Activated T-helper 2 cell treated with anti-CD3 and anti-CD28 coated beads, Interferon-gamma antibody, Interleukin-2, Interleukin-4, amounts not matched to agents 10 μg/mL and 5 μg/mL and 100 μg/mL, durations not matched to agents 14 hours and 24 hours and 36 hours (primary cell): ENCODE measurements at places on chromosomes 6 and 20.
A peak's percentile ranks its signal among the peaks of the same experiment; 100 is the strongest.

DNA sequence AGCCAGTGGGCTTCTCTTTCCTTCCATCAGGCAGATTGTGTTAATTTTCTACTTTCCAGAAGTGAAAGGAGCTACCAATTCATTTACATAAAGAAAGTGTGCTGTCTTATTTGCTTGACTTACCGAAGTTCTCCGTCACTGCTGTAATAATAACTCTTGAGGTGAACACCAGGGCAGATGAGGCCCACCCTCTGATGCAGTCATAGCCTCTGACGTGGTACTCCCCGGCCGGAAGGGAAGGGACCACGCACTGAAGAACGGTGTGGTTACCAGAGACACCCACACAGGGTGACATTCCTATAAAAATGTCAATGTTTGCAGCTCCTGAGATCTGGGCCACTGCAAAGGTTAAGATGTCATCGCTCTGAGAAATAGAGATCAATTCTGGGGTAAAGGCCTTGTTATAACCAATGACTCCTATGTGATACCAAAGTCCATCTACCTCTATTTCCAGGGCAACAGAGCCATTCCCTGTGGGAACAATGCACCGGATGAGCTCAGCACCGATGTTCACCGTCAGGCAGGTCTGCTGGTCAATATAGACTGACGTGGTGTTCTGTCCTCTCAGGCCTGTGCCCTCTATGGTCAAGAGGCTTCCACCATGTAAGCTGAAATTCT lies 62.9 kb downstream of the PKHD1 start:
- H3K36me3 ChIP-seq = no peaks in the 10 kb centered on the region
- no peak overlapping the region for H3K4me3 ChIP-seq
- H3K4me1 ChIP-seq = no peaks in the 10 kb centered on the region
- H3K27me3 ChIP-seq = peaks cover 2% of the 10 kb centered on the region
- H3K27ac ChIP-seq = no peak overlapping the region

- no peak overlapping the region for H3K27ac ChIP-seq
- H3K4me1 ChIP-seq = peaks cover 7% of the 10 kb centered on the region
- H3K36me3 ChIP-seq = no peaks in the 10 kb centered on the region
- DNase-seq = no peak
- no peak overlapping the region for H3K4me3 ChIP-seq
Observed at GRCh38 chr6:100276311-100277057, 188.2 kb downstream of the SIM1 start.

- no peak for DNase-seq
- H3K27ac ChIP-seq = no peak overlapping the region
- H3K27me3 ChIP-seq = peaks cover 9% of the 10 kb centered on the region
Observed at GRCh38 chr6:15685619-15686018, 22.8 kb upstream of the DTNBP1 start.

DNA sequence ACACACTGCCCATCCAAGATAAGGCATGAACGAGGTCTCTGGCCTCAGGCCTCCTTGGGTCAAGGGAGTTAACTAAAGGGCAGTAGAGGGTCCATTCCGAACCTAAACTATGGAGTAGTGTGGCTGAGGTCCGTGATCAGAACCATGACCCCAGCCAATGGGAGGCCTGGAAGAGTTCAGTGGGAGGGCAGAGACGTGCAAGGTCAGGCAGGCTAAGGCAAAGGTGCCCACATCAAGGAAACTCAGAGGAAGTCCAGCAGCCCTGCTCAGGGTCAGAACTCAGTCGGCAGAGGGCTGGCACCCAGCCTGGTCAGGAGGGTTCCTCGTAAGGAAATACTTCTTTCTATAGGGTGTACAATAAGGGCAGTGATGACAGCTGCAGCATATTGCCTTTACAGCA lies 152.2 kb downstream of the SOD2 start:
- DNase-seq = no peak
- H3K27me3 ChIP-seq = peaks cover 4% of the 10 kb centered on the region
- H3K4me1 ChIP-seq = no peaks in the 10 kb centered on the region
- H3K27ac ChIP-seq = no peak overlapping the region

DNA sequence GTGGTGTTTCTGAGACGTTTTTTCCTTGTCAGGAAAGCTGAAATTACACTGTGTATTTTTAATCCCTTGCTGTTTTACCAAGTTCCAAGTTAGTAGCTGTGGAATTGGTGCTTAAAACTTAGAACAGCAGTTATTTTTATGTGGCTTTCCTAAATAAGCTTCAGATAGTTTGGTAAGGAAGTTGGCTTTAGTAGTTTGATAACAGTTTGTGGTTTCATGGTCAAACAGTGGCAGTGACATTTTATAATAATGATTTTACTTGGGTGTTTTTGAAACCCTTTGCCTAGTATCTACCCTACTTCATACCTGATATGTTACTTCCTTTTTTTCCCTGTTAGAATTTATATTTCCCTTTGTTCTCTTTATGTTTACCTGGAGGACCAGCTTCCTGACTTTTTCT lies 164.9 kb downstream of the JARID2 start:
- DNase-seq = no peak
- peak overlapping the region; percentile 79 for H3K27ac ChIP-seq
- H3K4me1 ChIP-seq = peaks cover 76% of the 10 kb centered on the region
- H3K4me3 ChIP-seq = peak overlapping the region; percentile 69
- no peaks in the 10 kb centered on the region for H3K27me3 ChIP-seq

DNA sequence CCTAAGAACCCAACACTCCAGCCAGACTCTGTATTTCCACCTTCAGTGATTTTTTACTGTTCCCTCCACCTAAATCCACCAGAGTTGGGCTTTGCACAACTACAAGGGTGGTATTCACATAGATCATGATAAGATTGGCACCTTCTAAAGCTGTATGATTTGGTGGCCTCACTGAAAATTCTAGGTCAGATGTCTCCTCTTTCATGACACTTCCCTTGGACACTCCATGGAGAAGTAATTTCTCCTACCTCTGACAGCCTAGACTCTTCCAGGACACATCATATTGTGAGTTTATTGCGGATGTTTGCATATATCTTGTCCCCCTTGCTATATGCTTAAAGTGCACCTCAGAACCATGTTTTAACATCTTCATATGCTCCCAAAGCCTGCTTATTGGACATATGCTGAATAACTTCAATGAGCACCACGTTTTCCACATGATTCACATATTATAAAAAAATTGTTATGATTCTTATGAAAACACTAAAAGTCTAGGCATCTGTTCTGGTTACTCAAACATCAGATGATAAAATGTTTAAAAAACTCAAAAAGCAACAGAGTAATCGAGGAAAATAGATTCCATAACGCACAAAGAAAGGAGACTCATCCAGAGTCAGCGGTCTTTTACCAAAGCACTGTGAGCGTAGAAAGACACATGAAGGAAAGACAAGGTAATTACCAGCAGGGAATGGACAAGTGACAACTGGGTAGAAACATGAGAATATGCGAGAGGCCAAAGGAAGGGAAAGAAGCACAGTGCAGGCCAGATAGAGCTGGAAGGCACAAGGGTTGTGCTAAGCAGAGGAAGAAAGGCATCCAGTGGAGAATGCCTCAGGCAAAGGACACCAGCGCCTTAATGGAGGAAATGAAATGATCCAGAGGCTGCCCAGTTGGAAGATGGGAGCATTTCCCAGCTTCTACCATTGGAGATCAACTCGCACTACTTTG lies 46.5 kb downstream of the KIF16B start:
- no peaks in the 10 kb centered on the region for H3K4me1 ChIP-seq
- peaks cover 16% of the 10 kb centered on the region for H3K36me3 ChIP-seq
- H3K4me3 ChIP-seq = no peak overlapping the region

DNA sequence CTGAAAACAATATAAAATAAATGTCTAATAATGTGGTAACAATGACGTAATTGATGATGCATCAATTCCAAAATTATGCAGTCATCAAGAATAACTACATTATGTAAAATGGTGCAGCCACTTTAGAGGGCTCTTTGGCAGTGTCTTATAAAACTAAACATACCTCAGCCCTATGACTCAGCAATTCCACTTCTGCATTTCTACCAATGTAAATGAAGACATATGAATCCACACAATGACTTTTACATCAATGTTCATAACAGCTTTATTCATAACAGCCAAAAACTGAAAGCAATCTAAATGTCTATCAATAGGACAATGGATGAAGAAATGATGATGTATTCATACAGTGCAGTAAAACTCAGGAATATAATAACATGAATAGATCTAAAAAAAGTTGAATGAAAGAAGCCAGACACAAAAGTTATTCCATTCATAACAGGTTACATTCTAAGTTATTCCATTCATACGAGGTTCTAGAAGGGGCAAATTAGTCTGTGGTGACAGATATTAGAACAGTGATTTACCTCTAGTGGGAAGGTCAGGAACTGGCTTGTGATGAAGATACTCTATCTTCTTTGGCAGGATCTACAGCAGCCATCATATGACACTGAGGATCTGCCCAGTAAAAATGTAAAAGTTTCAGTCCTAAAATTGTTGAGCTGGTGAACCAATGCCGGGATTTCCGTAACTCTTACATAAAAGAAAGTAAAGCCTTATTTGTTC lies 396.1 kb downstream of the PLCB1 start:
- H3K4me1 ChIP-seq = no peaks in the 10 kb centered on the region
- H3K36me3 ChIP-seq = no peaks in the 10 kb centered on the region
- no peak overlapping the region for H3K4me3 ChIP-seq
- no peak for DNase-seq
- no peaks in the 10 kb centered on the region for H3K27me3 ChIP-seq
- no peak overlapping the region for H3K27ac ChIP-seq

DNA sequence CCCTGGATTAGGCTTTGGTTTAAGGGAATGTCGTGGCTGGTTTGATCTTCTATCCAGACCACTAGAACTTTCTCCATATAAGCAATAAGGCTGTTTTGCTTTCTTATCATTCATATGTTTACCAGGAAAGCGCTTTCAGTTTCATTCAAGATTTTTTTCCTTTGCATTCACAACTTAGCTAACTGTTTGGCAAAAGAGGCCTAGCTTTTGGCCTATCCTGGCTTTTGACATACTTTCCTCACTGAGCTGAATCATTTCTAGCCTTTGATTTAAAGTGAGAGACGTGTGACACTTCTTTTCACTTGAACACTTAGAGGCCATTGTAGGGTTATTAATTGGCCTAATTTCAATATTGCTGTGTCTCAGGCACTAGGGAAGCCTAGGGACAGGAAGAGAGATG lies 1.7 kb upstream of the FAM50B start:
- H3K27ac ChIP-seq = peak overlapping the region; percentile 67
- H3K4me1 ChIP-seq = peaks cover 22% of the 10 kb centered on the region
- no peak for DNase-seq
- peaks cover 6% of the 10 kb centered on the region for H3K27me3 ChIP-seq

GRCh38 chr6:34460796-34461507 lies 4.9 kb upstream of the PACSIN1 start:
- H3K36me3 ChIP-seq = no peaks in the 10 kb centered on the region
- DNase-seq = no peak
- no peak overlapping the region for H3K4me3 ChIP-seq
- peaks cover 12% of the 10 kb centered on the region for H3K27me3 ChIP-seq
- H3K4me1 ChIP-seq = peaks cover 6% of the 10 kb centered on the region

DNA sequence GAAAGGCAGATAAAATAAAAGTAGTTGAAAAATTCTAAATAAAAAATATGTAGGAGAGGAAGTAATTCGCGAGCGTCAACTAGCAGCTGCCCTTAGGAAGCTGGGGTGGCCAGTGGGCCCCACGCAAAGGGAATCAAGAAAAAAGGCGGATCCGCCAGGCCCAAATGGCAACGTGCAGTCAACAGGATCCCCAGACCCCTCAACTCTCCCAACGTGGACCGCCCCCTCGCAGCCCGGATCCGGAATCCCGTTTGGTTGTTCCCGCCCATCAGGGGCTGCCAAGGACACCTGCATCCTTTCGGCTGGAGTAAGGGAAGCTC lies 296 bp downstream of the DZANK1 start:
- H3K4me3 ChIP-seq = peak overlapping the region; percentile 97
- peaks cover 19% of the 10 kb centered on the region for H3K4me1 ChIP-seq
- H3K27ac ChIP-seq = peak overlapping the region; percentile 88
- no peak for DNase-seq

- no peaks in the 10 kb centered on the region for H3K36me3 ChIP-seq
- peaks cover 11% of the 10 kb centered on the region for H3K27me3 ChIP-seq
- H3K4me1 ChIP-seq = peaks cover 28% of the 10 kb centered on the region
- H3K27ac ChIP-seq = no peak overlapping the region
- no peak overlapping the region for H3K4me3 ChIP-seq
- no peak for DNase-seq
Observed at GRCh38 chr6:107673076-107673494, 151.0 kb downstream of the SCML4 start.

DNA sequence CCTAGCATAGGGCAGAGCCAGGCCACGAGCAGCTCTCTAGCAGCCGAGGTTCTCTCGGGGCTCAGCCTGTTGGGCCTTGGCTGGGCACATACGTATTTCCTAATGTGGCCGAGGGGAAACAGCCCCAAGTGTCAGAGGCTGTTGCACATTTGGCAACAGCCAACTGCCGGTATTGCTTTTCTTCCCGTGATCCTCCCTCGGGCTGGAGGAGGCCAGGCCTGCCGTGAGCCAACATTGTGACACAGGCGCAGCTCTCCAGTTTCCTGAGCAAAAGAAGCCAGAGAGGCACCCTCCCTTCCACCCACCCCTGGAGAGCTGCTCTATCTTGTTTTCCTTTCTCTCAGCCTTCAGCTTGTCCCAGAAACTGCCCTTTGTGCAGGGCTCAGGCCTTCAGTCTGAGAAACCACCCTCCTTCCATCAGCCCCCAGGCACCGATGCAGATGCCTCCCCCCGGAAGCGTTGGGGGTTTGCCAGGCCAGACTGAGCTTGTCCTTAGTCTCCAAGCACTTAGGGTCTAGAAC lies 5.1 kb upstream of the BPI start:
- no peak overlapping the region for H3K27ac ChIP-seq
- H3K4me3 ChIP-seq = no peak overlapping the region
- H3K27me3 ChIP-seq = peaks cover 25% of the 10 kb centered on the region
- no peaks in the 10 kb centered on the region for H3K36me3 ChIP-seq
- H3K4me1 ChIP-seq = peaks cover 6% of the 10 kb centered on the region
- no peak for DNase-seq

DNA sequence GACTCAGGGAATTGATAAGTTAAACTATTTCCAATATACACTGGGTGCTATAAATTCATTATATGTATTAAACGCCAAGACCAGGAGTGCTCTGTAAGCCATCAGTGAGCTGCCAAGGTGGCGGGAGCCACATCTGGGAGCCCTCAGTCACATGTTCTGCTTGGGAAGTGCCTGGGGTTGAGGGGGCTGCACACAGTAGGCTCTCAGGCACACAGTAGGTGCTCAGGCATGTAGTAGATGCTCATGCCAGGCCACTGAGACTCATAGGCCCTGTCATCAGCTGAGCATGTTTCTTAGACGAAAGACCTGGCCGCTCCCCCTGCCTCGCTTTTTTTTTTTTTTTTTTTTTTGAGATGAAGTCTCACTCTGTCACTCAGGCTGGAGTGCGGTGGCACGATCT lies 83.3 kb upstream of the BHLHE23 start:
- DNase-seq = no peak
- H3K36me3 ChIP-seq = no peaks in the 10 kb centered on the region
- H3K27me3 ChIP-seq = no peaks in the 10 kb centered on the region
- H3K27ac ChIP-seq = no peak overlapping the region
- no peaks in the 10 kb centered on the region for H3K4me1 ChIP-seq

- peak; percentile 26 for DNase-seq
- H3K27ac ChIP-seq = no peak overlapping the region
- peaks cover 37% of the 10 kb centered on the region for H3K4me1 ChIP-seq
- no peak overlapping the region for H3K4me3 ChIP-seq
- peaks cover 73% of the 10 kb centered on the region for H3K36me3 ChIP-seq
Observed at GRCh38 chr6:41066867-41067304, 5.3 kb downstream of the OARD1 start.
